CD4-positive, alpha-beta T cell treated with Interferon gamma for 1 hour (primary cell): ENCODE measurements at places on chromosomes 5 and 9.

DNA sequence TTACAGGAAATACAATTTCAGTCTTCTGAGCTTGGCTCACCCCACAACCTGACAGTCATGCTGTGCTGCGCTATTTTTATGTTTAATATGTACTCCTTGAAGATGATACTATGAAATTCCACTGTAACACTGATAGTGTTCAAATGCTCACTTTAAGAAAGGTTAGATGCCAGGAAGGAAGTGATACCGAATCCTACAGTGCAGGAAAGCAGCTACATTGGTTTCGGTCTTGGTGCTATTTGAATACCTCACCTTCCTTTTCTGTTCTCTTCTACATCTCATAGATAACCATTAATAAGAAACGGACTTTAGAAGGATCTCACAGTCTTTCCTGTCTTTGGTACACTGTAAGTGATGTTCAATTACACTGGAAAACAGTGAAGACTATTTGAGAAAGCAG lies 117.6 kb downstream of the SEMA5A start:
- no peak for DNase-seq

- DNase-seq, result no peak
These were observed 257.9 kb upstream of the ANKRD55 start for GRCh38 chr5:56490971-56491468.

DNA sequence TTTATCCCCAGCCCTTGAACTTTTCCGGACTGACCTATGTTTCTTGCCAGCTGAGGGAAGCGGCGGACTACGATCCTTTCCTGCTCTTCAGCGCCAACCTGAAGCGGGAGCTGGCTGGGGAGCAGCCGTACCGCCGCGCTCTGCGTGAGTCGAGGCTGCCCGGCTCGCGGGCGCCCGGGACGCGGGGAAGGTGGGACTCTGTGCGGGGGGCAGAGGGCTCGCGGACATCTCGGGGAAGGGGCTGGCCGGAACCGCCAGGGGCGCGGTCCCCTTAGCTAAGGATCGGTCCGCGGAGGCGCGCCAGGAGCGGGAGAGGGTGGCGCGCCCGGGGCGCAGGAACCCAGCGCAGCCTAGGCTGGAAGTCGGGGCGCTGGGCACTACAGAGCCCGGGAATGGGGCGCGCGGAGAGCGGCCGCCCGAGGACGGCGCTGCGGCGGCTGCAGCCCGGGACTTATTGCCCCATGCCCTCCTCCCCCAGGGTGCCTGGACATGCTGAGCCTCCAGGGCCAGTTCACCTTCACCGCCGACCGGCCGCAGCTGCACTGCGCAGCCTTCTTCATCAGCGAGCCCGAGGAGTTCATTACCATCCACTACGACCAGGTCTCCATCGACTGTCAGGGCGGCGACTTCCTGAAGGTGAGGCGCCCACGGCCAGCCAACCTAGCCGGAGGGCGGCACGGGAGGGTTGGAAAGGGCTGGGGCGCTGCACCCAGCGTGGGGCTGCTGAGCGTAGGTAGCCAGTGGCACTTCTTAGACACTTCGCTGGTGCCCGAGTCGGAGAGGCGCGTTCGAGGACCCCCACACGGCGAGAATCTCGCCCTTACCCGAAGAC lies 922 bp downstream of the CRHBP start:
- DNase-seq, result no peak

- peak; percentile 27 for DNase-seq
These were observed 48.6 kb downstream of the UGCG start for GRCh38 chr9:111945216-111945615.

- DNase-seq, result no peak
These were observed 126.9 kb upstream of the ATP10B start for GRCh38 chr5:160978944-160979343.

GRCh38 chr9:116694785-116695291 lies 7.7 kb downstream of the TRIM32 start:
- DNase-seq, result no peak

- no peak for DNase-seq
These were observed 55.8 kb downstream of the NSG2 start for GRCh38 chr5:174101195-174101730.

GRCh38 chr9:111484572-111484894 lies 350 bp upstream of the ECPAS start:
- no peak for DNase-seq
